ENCODE measurements at places on chromosomes 11 and 22.

GRCh38 chr22:27865496-27865895 lies 53.6 kb downstream of the PITPNB start:
- DNase-seq = no peak

DNA sequence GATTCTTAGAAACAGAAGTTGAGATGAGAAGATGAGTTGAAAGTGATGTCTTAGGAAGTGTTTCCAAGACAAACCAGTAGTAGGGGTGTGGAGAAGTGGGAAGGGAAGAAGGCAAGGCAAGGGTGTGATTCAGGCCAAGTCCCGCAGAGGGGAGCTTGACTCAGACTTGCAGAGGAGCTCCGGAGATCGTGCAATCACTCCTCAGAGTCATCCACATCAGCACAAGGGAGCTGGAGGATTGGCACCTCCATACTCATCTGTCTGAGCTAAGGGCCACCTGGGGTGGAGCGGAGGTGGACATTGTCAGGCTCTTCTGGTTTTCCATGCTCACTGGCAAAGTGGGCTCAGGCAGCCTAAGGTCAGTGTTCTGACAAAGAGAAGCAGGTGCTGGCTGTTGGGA lies 44.4 kb downstream of the CHRDL2 start:
- no peak for DNase-seq

DNA sequence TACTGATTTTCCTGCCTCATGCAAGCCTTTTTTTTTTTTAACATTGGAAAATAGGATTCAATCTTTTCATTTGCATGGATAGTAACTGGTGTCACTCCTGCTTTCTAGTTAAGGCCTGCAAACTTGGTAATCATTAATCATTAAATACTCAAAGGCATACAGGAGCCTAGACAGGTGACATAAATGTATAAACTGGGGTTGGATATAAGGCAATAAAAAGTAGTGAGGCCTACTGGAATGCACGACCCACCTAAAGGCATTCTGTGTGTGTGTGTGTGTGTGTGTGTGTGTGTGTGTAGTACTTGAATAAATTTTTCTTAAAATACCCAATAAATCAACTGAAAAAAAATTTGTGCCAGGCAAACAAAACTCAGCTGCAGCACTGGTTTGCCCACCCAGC lies 7.9 kb downstream of the TOMM22 start:
- no peak for DNase-seq

GRCh38 chr11:85742873-85743275 lies 56.9 kb upstream of the CCDC89 start:
- DNase-seq = no peak

DNA sequence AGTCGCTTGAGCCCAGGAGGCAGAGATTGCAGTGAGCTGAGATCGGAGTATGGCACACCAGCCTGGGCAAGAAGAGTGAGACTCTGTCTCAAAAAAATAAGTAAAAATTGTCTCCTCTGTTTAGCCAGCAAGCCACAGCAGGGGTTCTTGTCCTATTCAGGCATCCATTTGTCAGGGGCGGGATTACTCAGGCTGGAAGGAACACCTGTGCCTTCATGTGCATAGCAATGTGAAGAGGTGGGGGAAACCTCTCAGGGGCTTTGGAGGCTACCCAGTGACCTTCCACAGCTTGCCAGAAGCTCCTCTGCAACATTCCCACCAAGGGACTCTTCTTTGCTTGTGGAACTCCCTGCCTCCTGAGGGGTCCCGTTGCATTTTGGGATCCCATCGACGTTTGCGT lies 63.3 kb downstream of the FBLN1 start:
- no peak for DNase-seq

DNA sequence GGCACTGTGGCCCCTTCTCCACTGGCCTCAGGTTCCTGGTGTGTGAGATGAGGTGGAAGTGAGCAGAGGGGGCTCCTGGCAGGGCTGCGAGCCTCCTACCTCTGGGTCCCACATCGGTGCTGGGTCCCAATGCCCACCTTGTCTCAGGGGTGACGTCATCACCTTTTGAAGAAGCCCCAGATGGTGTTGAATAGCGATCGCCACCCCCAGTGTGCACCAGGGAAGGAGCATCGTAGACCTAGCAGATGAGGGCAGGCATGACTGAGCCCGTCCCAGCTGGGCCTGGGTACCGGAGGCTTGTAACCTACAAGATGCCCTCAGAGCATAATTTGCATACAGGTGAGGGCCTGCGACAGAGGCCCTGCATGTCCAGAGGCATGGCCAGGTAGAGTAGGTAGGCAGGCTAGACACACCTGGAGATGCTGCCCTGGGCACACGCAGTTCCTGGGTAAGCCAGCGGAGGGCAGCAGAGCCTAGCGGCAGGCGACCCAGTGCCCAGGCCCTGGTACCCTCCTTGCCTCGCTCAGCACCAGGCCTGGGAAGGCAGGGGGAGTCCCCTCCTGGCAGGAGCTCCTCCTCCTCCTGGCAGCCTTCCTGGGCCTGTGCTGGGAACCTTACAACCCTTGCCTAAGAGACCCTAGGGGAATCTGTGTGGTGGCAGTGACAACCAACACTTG lies 52.5 kb downstream of the TPCN2 start:
- DNase-seq = peak; percentile 63

DNA sequence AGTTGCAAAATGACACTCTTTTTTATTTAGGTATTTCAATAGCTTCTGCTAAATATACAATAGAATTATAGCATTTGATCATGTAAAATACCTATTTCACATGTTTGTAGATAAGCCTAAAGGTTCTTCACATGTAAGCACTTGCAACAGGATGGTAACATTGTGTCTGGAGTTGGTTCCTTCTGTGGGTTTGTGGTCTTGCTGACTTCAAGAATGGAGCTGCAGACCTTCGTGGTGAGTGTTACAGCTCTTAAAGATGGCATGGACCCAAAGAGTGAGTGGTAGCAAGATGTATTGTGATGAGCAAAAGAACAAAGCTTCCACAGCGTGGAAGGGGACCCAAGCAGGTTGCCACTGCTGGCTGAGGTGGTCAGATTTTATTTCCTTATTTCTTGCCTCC lies 246.4 kb upstream of the PDGFD start:
- no peak for DNase-seq

GRCh38 chr22:47813661-47814060 lies 1051.2 kb downstream of the TBC1D22A start:
- DNase-seq = peak; percentile 13

DNA sequence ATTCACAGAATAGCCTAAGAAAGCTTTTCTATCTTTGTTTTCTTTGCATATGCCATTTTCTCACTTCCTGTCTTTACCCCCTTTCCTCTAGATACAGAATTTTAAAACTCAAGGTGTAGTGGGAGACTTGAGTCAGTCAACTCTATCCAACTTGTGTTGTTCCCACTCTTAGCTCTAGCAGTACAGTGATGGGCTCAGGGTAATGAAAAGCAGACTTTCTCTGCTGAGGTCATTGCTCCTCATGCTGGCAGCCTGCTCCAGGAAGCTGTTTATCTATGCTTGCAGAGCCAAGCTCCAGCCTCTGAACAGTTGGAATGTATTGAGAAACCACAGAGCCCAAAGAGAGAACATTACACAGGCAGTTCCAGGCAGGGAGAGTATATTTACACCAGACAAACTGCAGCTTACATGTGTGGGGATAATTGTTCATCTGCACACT lies 68.1 kb downstream of the CSTPP1 start:
- DNase-seq = no peak

GRCh38 chr11:98952107-98952506 lies 68.6 kb upstream of the CNTN5 start:
- no peak for DNase-seq

DNA sequence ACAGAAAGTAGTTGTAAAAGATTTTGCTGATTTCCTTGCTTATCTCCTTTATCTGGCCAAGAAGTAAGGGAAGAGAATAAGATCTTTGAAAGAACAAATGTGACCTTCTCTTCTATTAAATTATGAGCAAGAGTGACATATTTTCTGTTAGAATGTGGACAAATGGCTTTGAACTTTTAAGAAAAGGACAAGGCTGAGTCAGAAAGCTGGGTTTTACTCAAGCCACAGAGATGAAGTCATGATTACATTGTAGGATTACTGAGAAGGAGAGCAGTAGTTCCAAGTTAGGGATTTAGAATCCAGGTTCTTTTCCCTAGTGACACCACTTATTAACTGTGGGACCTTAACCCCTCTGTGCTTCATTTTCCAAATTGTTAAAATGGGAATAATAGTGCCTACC lies 13.5 kb downstream of the CCDC90B start:
- DNase-seq = no peak

- DNase-seq = no peak
These were observed 2.9 kb upstream of the MTFP1 start for GRCh38 chr22:30422481-30423300.

DNA sequence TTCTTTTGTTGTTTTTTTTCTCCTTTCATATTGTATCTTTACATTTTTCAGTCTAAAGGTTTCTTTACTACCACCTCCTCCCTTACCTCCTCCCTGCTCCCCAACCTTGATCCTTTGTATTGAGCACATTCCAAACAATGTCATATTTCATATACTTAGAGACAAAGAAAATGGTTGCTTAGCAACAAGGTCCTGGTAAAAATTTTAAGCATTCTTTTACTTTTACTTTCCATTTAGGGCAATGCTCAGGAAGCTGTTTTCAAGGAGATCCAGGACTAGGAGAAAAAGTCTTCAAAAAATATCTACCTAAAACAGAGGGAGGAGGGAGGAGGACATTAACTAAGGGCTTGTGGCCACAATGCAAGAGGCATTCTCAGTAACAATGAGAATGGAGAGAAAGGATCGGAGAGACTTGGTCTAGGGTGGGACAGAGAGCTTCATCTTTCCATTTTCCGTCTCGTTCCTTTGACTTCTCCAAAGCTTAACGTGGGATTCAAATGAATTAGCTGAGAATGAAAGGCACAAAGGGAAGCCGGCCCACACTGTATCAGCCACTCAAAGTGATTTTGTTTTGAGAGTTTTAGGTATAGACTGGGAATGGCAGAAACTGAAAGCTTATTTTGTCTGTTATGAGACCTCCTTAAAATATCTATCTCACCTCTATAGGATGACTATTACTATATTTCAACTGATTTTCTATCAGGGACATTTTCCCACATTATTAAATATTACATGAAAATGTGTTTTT lies 455.7 kb downstream of the RAB38 start:
- no peak for DNase-seq

- DNase-seq = no peak
These were observed 251 bp upstream of the UQCC3 start for GRCh38 chr11:62671236-62671607.

DNA sequence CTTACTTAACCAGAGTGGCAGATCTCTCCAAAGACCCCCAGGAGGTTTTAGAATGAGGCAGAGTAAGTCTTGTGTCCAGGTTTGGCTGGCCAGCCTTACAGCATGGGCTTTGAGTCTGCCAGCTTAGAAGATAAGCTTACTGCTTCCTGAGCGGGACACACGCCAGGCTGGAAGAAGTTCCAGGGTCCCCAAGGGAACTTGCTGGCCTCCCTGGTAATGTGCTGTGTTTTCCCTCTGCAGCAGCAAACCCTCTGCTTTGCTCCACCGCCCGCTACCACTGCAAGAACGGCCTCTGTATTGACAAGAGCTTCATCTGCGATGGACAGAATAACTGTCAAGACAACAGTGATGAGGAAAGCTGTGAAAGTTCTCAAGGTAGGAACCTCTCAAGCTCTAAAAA lies 154.2 kb downstream of the LDLRAD3 start:
- no peak for DNase-seq

DNA sequence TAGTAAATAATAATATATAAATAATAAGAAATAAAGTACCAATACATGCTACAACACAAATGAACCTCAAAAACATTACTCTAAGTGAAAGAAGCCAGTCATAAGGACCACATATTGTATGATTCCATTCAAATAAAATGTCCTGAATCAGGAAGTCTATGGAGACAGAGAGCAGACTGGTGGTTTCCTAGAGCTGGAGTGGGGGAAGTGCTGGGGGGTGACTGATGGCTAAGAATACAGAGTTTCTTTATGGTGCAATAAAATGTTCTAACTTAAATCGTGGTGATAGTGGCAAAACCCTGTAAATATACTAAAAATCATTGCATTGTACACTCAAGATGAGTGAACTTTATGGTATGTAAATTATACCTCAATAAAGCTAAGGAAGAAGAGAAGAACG lies 376.5 kb downstream of the BUD13 start:
- no peak for DNase-seq

DNA sequence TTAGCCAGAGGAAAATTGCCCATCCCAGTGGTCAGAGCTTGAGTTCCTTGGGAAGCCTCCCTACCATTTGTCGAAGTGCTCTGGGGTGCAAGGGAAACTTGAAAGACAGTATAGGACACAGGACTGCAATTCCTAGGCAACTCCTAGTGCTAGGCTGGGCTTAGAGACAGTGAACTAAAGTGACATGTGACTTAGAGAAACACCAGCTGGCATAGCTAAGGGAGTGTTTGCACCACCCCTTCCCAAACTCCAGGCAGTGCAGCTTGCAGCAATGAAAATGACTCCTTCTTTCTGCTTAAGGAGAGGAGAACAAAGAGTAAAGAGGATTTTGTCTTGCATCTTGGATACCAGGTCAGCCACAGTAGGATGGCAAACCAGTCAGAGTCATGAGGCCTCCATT lies 388.0 kb downstream of the DYNC2H1 start:
- DNase-seq = no peak

DNA sequence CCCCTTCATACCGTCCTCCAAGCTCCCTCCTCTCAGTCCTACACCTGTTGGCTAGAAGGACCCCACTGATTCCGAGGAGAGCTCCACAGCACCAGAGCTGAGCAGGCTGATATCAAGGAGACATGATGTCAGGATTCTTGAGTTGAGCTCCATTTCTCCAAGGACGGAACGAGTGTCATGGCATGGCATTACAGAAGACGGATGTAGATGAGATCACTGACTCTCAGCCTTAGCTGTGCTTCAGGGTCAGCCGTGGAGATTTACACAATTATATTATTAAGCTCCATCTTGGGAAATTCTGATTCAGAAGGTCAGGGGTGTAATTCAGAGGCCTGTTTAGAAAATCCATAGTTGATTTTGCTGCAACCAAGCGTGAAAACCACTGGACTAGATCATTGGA lies 428.9 kb upstream of the B3GAT1 start:
- DNase-seq = no peak

DNA sequence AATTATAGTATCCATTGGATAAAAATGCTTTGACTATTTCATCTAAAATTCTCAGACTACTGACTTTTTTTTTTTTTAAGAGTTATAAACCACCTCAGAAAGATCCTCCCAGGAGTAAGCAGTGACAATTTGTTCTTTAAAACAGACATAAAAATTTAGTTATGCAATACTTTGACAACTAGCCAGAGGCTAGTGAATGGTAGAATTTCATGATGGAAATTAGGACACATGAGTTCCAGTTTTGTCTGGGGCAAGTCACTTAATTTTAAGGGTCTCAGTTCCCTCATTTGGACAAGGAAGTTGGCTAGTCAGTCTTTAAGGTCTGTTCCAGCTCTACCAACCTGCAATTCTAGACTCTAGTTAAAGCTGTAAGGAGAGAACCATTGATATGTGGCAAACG lies 2.9 kb downstream of the IL18 start:
- DNase-seq = no peak

GRCh38 chr11:114293201-114293711 lies 2.9 kb upstream of the NNMT start:
- DNase-seq = no peak

DNA sequence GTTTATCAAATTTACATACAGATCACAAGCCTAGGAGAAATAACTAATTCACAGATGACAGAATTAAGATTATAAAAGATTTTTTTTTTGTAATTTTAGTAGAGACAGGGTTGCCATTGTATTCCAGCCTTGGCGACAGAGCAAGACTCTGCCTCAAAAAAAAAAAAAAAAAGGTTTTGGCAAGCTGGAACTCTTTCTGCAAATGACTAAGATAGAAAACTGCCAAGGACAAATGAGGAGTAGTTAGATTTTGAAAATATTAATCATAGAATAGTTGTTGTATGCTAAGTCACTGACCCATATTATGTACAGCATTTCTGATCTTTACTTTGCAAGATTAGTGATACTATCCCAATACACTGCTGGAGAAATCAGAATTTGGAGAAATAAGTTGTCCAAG lies 99.2 kb downstream of the C11orf65 start:
- no peak for DNase-seq

Data from stimulated activated effector memory CD8-positive, alpha-beta T cell treated with anti-CD3 and anti-CD28 coated beads, Interleukin-12 subunit alpha, Interleukin-12 subunit beta, amount 100 ng/mL, for 72 hours (primary cell).